EH (cell line): ENCODE measurements at places on chromosomes 5 and 9.

GRCh38 chr5:137342764-137343163 lies 156.4 kb downstream of the SPOCK1 start:
- peak; percentile 46 for DNase-seq

DNA sequence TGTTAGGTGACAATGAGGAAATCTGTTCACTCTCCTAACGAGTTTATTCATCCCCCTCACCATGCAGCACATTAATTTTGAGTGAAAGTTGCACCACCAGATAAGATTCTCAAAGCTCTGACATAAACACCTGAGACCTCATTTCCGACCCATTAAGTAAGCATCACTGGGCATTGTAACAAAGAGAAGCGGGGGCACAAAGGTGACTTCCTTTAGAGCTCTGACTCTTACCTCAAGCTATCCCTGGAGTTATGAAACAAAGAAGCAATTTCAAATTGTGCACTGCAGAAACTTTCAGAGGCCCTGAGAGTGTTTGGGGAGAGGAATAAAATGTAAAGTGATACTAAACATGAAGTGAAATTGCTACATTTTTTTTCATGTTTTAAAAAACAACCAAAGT lies 29.5 kb downstream of the C5orf15 start:
- no peak for DNase-seq

GRCh38 chr5:1809416-1810035 lies 8.3 kb downstream of the NDUFS6 start:
- no peak for DNase-seq

GRCh38 chr9:107489144-107489673 lies 360 bp downstream of the KLF4 start:
- DNase-seq: no peak

- no peak for DNase-seq
Measured at GRCh38 chr9:83471241-83471640, 67.0 kb downstream of the FRMD3 start.

DNA sequence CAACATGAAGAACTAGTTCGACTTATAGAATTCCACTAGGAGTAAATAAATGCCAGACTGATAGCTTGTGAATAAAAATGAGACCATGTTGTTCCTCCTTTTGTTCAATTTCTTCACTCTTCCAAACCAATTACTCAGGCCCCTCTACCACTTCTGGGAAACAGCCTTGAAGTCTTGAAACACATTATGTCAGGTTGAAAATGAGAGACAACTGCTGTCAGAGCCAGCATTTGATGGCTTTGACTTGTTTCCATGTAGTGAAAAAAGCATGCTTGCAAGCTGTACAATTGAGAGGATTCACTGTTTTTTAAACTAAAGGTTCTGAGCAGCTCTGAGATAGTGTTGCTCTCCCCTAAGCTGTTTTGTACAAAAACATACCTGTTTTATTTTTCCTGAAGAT lies 337.1 kb upstream of the SGCD start:
- DNase-seq: no peak

- peak; percentile 86 for DNase-seq
Measured at GRCh38 chr5:139494832-139495231, 12.3 kb upstream of the STING1 start.

GRCh38 chr5:142915813-142916424 lies 145.7 kb downstream of the ARHGAP26 start:
- peak; percentile 37 for DNase-seq

DNA sequence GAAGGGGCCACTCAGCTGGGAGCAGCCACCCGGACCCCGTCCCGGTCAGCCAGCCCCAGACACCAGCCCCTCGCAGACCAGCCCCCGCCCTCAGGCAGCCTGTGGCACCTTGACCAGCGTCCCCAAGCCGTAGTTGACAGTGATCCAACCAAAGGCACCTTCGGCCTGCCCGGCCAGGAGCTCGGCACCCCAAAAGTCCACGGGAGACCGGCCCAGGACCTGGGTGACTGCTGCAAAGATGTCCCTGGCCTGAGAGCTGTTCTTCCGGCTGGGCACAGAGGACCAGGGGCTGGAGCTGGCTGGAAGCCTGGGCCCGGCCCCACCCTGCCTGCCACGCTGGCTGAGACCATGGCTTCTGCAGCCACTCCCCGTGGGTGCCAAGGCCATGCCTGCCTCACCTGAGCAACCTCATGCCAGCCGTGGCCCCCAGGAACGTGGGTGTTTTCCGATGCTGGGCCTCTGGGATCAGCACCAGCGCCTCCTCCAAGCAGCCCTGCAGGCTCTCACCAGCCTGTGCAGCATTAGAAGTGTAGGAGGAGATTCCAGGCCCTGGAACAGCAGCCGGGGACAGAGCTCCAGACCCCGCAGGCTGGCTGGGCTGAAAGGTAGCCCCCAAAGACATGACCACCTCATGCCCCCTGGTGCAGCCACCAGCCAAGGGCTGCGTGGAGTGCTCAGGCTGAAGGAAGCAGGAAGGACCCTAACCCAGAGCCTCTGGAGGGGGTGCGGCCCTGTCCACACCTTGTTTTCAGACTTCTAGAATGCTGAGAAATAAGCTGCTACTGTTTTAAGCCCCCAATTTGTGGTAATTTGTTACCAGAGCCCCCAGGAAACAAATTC lies 4.2 kb downstream of the ENTPD8 start:
- no peak for DNase-seq

- DNase-seq: peak; percentile 17
Measured at GRCh38 chr5:160548949-160549645, 127.4 kb downstream of the PTTG1 start.

DNA sequence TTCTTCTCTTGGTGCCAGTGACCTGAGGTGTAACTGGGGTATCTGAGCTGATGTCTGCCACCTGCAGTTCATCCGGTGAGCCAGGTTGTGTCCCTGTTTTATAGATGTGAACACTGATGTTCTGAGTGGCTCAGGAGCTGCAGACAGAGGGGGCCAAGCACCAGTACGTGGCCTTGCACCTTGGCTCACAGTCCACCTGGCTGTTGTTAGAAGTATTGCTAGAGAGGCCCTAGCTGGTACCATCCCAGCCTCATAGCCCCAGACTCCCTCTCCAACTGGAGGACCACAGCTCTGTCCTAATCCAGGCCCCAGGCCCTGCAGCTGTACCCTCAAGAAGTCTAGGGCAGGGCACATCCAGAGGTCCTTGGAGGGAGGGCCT lies 16.2 kb downstream of the PHF2 start:
- no peak for DNase-seq

- no peak for DNase-seq
Measured at GRCh38 chr5:141869040-141869439, 9.2 kb downstream of the PCDH1 start.
